Cortex of kidney (tissue), 1 donor: ENCODE measurements at places on chromosomes 5 and 9.

DNA sequence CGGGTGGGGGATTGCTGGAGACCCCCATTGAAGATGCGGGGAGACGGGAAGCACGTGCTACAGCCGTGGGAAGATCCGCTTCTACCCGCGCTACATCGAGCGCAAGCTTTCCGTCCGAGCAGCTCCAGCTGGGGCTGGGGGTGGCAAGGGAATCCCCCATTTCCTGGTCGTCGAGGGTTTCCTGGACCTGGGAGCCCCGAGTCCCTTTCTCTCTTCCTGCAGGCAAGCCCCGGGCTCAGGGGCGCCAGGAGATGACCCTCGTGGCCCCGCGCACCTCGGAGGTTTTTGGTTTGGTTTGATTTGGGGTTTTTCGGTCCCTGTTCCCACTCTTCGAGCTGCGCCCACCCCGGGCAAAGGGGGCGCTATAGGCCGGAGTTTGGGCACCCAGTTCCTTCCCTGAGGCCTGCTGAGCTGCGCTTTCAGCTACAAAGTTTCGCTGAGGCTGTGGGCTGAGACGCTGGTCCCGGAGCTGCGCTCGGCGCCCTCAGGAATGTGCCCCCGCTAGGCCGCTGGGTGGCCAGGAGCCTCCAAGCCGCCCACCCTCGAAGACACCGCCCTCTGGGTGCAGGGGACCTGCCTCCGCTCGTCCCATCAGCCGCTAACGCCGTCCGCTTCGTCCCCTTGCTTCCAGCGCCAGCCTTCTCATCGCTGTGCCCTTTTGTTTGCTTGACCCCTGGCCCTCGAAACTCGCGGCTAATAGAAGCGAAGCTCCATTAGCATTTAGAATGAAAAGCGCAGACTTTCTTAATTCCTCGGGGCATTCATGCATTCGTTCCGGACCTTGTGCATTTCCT lies 2.9 kb downstream of the NR4A3 start:
- no peak for DNase-seq

GRCh38 chr5:159913048-159913447 lies 3.2 kb upstream of the ADRA1B start:
- no peak for DNase-seq

DNA sequence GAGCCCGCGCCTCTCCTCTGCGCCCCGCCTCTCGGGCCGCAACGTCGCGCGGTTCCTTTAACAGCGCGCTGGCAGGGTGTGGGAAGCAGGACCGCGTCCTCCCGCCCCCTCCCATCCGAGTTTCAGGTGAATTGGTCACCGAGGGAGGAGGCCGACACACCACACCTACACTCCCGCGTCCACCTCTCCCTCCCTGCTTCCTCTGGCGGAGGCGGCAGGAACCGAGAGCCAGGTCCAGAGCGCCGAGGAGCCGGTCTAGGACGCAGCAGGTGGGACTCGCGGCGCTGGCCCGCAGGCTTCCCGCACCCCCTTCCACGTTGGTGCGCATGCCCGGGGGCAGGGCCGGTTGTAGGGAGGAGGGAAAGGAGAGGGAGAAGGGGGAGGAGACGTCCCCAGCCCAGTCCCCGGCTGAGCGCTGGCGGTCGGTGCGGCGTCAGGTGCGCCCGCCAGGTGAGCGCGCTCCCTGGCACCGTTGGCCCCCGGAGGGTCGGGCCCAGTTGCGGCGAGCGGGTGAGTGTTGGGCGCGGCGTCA lies at the start of gene OCLN:
Gene OCLN (plus strand): TSS at position 400 of the 532 bp plus-strand sequence. CDS start 11,455 bp downstream, outside the sequence.
- no peak for DNase-seq

DNA sequence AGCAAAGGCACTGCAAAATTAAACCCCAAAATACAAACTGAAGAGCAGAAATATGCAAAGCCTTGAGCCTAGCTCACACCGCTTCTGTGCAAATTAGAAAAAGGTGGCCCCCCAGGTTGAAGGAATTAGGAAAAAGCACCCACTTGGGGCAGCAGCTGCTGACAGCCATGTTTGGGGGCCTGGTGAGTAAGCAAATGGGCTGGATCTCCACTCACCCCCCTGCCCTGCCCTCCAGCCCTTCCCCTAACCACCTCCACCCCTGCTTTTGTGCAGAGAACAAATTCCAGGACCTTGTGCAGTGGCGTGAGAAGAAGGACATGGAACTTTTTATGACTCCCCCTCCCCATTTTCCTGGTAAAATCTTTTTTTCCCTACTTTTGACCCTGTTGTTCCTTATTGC lies 92.0 kb upstream of the DNAH5 start:
- no peak for DNase-seq

- no peak for DNase-seq
Measured at GRCh38 chr5:37849641-37850040, 9.8 kb upstream of the GDNF start.

DNA sequence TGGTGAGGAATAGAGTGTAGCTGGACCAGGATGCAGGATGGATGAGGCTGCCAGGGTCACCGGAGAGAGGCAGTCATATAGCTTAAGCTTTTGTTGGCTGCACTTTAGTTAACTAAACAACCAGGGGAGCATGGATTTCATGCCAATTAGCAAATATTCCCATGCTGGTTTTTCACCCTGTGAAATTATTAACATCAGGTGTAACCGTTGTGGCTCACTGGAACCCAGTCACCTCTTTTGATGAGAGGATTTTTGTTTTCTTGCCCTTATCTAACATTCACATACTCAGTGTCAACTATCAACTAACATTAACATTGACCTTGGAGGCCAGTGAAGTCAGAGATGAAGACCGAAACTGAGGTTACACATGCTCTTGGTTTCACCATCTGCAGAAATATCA lies 97.2 kb upstream of the BASP1 start:
- no peak for DNase-seq

DNA sequence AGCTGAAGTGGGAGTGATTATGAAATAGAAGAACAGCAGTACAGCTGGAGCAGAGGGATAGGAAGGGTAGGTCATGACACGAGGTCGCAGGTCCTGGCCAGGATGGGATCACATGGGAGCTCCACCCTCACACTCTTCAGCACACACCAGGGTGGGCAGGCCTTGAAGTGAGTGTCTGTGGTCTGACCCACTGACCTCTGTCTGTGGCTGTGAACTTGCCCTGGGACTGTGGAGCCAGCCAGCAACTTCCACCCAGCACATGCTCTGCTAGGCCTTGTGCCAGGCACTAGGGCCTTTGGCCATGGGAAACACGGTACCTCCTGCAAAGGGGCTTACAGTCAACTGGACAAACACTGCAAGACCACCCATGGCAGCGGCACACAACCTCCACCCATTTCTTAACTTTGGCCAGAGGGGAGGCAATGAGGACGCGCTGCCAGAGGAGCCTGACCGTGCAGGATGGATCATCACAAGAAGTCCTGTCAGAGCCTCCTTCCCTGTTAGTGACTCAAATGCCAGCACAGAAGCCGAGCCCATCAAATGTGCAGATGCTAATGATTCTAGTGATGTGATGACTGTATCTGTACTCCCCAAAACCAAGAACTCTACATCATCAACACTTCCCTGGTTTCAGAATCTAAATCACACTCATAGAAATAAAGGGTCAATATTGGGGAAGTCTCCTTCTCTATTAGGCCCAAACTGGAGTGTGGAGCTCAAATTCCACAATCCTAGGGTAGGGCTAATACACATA lies 113.6 kb downstream of the DPYSL3 start:
- DNase-seq, result no peak

GRCh38 chr5:150082374-150082773 lies 4.0 kb downstream of the CSF1R start:
- DNase-seq, result no peak

- no peak for DNase-seq
Measured at GRCh38 chr5:107592515-107592914, 78.2 kb downstream of the EFNA5 start.

GRCh38 chr5:43498581-43498980 lies 14.9 kb upstream of the TMEM267 start:
- no peak for DNase-seq

GRCh38 chr5:162607879-162608278 lies 540.3 kb downstream of the GABRG2 start:
- DNase-seq, result no peak

- no peak for DNase-seq
Measured at GRCh38 chr5:4572311-4573100, 567.6 kb upstream of the ADAMTS16 start.

DNA sequence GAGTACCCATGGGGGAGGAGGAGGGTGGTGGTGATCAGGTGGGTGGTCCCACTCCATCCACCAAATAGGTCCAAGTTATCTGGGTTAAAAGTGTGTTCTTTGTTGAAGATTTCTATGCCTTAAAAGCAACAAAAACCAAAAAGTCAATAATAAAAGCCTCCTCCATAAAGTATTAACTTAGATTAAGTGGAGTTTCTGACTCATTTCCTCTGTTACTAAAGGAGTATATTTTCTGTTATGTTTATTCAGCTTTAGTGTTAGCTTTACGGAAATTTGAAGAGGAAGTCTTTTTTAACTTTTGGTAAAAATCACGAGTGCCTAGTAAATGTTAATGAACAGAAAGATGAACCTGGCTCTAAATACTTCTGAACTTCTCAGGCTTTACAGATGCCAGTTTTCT lies 17.8 kb downstream of the FBXO38 start:
- no peak for DNase-seq

DNA sequence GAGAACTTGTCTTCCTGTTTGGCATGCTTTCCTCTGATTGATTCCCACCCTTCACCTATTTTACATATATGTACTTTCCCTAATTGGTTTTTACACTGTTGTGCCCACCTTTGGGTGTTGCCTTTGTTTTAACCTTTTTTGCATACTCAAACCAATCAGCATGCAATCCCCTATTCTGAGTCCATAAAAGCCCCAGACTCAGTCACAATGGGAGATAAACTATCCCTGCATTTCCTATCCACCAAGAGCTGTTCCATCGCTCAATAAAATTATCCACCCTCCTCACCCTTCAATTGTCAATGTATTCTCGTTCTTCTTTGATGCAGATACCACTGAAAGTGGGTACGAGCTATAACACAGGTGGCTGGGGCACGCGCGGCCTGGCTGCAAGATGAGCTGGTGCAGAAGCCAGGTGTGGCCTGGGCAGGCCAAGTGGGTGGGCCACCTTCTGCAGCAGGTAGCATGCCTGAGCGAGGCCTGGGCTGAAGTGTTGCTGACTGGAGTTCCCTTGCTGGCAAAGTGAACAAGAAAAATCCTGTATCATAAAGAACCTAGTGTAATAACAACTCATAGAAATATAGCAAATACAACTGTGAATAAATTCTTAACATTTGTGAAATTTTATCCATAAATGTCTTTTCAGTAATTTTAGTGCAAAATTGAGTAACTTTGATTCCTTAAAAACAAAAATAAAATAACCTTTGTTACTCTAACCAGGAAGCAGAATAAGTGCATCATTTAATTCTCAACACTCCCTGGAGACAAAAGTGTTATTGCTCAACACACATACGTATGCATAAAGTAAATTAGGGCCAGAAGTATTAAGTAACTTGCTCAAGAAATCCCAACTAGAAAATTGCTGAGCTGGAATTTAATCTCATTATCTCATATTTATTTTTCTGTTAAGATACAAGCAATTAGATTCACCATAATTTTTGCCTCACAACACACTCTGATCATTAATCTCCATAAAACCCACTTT lies 685.3 kb upstream of the EDIL3 start:
- no peak for DNase-seq

- no peak for DNase-seq
Measured at GRCh38 chr5:103612545-103612944, 50.0 kb upstream of the NUDT12 start.

DNA sequence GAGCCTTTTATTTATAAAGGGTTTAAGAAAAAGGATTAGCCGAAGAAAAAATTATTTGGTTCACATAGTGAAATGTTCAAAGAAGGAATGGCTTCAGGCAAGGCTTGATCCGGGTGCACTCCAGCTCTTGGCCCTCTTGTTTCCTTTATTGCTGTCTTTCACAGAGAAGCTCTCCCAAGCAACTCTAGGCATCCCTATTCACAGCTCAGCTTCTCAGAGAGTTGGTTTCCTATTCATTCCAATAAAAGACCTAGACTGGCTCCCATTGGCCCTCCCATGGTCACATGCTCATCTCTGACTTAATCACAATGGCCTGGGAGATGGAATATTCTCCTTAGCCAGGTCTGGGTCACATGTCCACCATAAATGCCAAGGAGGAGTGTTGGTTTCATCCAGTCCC lies 9.4 kb upstream of the FGFR4 start:
- DNase-seq, result no peak
